ENCODE measurements at places on chromosomes 13 and 19.

DNA sequence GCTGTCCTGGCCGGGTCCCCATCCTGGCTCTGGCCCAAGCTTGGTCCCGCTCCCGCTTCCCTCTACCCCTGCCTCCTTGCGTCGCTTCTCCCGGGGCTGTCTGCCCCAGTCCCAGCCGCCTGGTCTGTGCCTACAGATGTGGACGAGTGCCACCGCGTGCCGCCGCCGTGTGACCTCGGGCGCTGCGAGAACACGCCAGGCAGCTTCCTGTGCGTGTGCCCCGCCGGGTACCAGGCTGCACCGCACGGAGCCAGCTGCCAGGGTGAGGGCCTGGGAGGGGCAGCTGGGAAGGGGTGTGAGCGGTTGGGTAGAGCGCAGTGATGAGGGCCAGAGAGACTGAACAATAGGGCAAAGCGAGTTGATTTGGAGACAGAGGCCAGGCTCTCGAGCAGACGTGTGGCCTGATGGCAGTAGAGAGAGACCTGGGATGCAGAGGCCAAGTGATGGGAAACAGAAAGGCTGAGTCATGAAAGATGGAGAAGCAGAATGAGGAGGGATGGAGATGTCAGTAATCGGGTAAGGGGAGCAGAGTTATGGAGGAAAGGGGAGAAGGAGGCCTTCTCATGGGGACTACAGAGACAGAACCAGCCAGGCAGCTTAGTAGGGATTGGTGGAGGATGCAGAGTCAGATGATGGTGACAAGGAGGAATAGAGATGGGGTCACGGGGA, 9.4 kb downstream of the LTBP4 start:
- DNase-seq, result no peak

DNA sequence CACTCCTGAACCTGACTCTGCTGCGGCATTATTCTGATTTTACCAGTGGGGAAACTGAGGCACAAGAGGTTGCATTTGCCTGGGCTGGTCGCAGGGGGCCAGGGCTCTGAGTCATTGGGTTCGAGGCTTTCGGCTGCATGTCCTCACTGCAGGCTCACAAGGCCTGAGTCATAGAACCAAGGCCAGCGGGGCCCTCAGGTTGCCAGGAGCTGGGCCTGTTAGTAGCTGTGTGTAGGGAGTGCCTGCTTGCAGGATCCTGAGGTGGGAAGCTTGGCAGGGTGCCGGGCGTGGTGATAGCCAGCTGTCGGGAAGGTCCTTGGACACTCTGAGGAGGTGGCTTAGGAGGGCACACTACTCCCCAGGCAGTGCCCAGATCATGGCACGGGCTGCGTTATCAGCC, 21.6 kb upstream of the F2RL3 start:
- no peak for DNase-seq

DNA sequence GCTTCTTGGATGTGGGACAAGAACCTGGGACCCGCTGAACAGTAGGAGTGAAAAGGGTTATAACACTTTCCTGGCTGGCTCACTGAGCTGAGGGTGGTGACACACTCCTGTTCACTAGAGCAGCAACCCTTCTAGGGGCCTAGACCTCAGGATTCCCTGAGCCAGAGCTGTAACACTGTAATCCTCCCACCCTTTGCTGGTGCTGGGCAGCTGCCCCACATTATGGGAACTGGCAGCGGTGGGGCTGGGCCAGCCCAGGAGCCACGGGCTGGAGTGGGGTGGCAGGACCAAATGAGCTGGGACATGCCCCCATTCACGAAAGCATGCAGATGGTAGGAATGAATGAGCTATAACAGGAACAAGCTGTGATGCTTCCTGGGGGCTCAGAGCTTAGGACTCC, 110.6 kb downstream of the B3GLCT start:
- no peak for DNase-seq

- DNase-seq, result no peak
Measured at GRCh38 chr13:21517576-21517975, 58.5 kb upstream of the ZDHHC20 start.

Measured in omental fat pad (tissue), 4 donors.